Chondrocyte (in vitro differentiated cells): ENCODE measurements at places on chromosomes 5 and 9. TPM values are rescaled to one million over a fixed set of nuclear protein-coding genes. Genes with fewer than 3 reads are reported as not detected.

The ACTBL2 gene
- 0.10 TPM in 1 of 3 replicates, not detected in the others for total RNA-seq

The FAXDC2 gene
- total RNA-seq, result 2.3 to 6.1 TPM (median 2.5 TPM) in 3 replicates

GRCh38 chr5:83026930-83027687 is 50.1 kb downstream of the TMEM167A start:
- H3K27ac ChIP-seq, result no peak overlapping the region
- DNase-seq, result no peak
- H3K27me3 ChIP-seq, result no peaks in the 10 kb centered on the region
- no peak overlapping the region for H3K4me3 ChIP-seq
- peaks cover 6% of the 10 kb centered on the region for H3K4me1 ChIP-seq

The ZNF608 gene
- 20.7 to 36.3 TPM (median 23.8 TPM) in 3 replicates for total RNA-seq

The GLE1 gene
- total RNA-seq, result 12.3 to 18.1 TPM (median 12.8 TPM) in 3 replicates
